ENCODE measurements at places on chromosomes 4 and X.

DNA sequence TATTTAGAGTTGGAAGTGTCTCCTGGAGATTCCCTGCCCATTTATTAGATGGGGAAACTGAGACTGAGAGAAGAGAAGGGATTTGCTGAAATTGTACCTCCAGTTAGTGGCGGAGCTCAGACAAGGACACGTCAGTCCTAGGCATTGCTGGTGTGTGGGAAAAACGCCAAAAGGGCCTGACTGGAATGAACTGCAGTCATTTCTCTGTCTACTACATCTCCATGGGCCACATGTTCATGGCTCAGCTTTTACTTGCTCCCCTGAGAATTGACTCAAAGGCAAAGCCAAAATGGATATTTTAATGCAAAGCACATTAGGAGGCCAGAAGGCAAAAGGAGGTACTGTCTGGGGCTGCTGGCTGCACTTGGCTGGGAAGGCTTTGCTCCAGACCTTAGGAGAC lies 3.9 kb downstream of the TFDP3 start:
- DNase-seq = no peak

DNA sequence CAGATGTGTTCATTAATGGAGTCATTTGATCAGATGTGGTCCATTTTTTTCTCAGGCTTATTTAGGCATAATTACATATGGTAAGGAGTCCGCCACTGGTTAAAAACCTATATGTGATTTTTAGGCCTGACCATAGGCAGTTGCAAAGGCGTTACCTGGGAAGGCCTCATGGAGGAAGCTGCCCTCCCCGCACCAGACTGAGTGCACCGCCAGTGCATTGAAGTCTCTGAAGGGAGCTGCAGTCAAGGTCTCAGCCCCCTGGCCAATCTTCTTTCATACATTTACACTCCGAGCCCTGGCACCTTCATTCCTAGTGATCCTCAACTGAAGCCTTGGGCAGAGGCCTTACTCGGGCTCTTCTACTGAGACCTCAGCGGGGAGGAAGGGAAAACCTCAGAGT lies 898.2 kb upstream of the AGA start:
- no peak for DNase-seq

DNA sequence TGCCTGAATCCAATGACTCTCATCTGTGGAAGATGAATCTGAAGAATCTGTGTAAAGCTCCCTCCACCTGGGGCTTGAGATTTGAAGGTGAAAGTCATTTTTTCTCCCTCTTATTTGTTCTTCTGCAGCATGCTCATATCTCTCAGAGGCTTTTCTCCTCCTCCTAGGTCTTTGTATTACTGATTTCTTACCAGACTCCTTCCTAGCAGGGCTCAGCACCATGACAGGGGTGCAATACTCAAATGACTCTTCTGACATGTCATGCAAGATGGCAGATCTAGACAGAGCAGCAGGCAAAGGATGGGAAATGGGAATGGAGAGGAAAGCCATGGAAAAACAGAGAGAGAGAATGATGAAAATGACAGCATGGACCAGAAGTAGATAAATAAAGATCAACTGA lies 118.3 kb downstream of the TMA16 start:
- no peak for DNase-seq

DNA sequence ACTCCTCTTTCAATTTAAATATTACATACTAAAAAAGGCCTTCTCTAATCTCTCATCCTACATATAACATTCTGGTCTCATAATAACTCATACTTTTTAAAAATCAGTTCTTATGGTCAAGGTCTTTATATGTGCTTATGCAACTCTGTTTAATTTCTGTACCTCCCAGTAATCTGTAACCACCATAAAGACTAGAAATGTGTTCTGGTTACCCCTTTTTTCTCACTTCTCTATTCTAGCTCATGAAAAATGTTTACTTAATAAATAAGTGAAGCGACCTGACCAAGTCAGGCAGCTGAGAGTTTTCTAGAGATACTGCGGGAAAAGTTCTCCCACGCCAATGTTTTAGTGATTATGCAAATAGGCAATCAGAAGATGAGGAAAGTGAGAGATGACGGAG lies 548.8 kb upstream of the FAM241A start:
- DNase-seq = no peak

DNA sequence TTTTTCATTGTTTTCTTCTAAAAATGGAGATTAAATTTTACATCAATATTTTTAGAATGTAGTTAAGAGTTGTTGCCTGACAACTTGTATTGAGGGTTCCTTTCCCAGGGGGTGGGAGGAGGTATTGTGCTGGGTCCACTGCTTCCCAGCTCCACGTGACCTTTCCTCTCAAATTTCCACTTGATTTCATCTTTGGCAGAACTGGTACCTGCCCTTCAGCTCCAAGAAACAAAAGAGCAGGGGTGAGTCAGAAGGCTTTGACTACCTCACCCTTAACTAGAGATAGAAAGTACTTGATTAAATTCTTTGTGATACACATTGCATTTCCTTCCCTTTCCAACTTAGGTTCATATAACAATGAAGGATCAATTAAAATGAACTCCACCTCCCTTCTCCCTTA lies 19.7 kb downstream of the TRIM2 start:
- no peak for DNase-seq

Measured in T1000 (cell line).